ENCODE measurements at places on chromosomes 16 and 17.
A peak's percentile ranks its signal among the peaks of the same experiment; 100 is the strongest.

- H3K36me3 ChIP-seq: no peaks in the 10 kb centered on the region
- H3K4me3 ChIP-seq: peak overlapping the region; percentile 50
- H3K27ac ChIP-seq: peak overlapping the region; percentile 46
- H3K27me3 ChIP-seq: peaks cover 50% of the 10 kb centered on the region
- H3K4me1 ChIP-seq: peaks cover 14% of the 10 kb centered on the region
Observed at GRCh38 chr17:72618001-72618509, 474.4 kb downstream of the SLC39A11 start.

DNA sequence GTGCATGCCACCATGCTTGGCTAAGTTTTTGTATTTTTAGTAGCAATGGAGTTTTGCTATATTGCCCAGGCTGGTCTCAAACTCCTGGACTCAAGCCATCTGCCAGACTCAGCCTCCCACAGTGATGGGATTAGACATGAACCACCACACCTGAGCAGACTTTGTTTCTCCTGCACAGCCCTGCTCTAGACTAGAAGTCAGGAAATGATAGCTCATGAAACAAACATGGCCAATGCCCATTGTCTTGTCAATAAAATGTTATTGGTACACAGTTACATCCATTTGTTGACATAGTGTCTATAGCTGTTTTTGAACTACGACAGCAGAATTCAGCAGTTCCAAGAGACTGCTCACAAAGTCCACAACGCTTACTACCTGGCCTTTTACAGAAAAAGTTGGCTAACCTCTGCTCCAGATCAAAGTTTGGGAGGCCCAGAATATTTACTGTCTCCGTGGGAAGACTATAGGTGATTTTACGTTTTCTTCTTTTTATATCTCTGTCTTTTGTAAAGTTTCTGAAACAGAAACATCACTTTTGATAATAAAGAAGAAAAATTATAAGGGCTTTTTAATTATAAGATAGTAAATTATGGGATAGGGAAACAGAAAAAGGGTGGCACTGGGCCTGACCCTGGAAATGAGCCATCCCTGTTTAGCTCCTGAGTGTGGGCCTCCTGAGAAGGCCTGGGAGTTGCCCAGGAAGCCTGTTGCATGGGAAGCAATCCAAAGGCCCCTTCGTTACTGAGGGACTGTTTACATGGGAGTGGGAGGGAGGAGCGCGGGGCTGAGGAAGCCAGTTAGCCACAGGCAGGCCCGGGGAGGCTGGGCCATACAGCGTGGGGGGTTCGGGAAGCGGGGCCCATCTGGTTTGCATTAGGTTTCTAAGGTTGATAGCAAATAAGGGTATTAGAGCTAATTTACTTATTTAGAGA, 201.5 kb downstream of the IRF8 start:
- H3K27me3 ChIP-seq: no peaks in the 10 kb centered on the region
- no peak overlapping the region for H3K4me3 ChIP-seq
- no peaks in the 10 kb centered on the region for H3K4me1 ChIP-seq
- H3K36me3 ChIP-seq: no peaks in the 10 kb centered on the region
- no peak overlapping the region for H3K27ac ChIP-seq

DNA sequence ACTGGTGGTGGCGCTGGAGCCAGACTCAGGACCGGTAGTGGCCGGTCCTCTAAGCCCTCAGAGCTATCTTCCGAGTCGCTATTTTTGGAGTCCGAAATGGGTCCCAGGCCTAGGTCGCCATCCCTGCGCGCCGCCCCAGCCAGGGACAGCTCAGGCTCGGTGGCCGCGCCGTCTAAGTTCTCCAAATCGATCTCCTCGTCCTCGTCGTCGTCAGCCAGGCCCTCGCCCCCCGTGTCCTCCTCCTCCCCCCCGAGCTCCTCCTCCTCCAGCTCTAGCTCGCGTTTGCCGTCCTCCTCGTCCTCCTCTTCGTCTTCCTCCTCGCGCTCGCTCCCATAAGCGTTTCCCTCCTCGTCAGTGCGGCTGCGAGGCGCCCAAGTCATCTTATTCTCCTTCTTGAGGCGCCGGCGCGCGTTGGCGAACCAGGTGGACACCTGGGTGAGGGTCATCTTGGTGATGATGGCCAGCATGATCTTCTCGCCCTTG, 1.6 kb downstream of the IRX3 start:
- H3K27ac ChIP-seq: peak overlapping the region; percentile 45
- no peak overlapping the region for H3K4me3 ChIP-seq
- no peak for DNase-seq
- peaks cover 38% of the 10 kb centered on the region for H3K27me3 ChIP-seq
- peaks cover 40% of the 10 kb centered on the region for H3K4me1 ChIP-seq

- DNase-seq: no peak
- no peak overlapping the region for H3K27ac ChIP-seq
- H3K4me1 ChIP-seq: peaks cover 37% of the 10 kb centered on the region
- H3K27me3 ChIP-seq: no peaks in the 10 kb centered on the region
- H3K4me3 ChIP-seq: no peak overlapping the region
Observed at GRCh38 chr17:83073389-83074063, 5.9 kb upstream of the METRNL start.

GRCh38 chr16:11976850-11977375, 379 bp downstream of the SNX29 start:
- H3K4me3 ChIP-seq: peak overlapping the region; percentile 85
- no peaks in the 10 kb centered on the region for H3K27me3 ChIP-seq
- peaks cover 47% of the 10 kb centered on the region for H3K4me1 ChIP-seq
- DNase-seq: no peak

DNA sequence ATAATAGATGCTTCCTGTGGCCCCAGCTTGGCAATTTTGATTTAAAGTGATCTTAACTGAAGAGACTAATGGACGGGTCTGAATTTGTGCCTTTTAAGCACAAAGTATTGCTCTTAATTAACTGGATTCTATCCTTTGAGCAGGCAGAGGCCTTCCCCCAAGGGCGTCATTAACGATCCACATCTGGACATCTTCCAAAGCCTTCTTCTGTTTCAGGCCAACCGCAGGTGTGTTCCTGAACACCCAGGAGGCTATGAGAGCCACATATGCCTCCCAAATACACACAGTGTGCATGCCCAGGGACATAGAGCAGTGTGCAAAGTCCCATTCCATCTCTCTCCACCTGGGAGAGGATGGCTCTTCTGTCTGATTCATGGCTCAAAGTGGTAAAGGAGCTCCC, 42.3 kb downstream of the MAPT start:
- H3K4me1 ChIP-seq: peaks cover under 1% of the 10 kb centered on the region
- peaks cover 8% of the 10 kb centered on the region for H3K27me3 ChIP-seq
- H3K4me3 ChIP-seq: no peak overlapping the region
- H3K36me3 ChIP-seq: no peaks in the 10 kb centered on the region
- no peak for DNase-seq

- DNase-seq: no peak
- no peak overlapping the region for H3K27ac ChIP-seq
- no peaks in the 10 kb centered on the region for H3K36me3 ChIP-seq
- peaks cover 47% of the 10 kb centered on the region for H3K4me1 ChIP-seq
- no peak overlapping the region for H3K4me3 ChIP-seq
Observed at GRCh38 chr17:29826114-29826692, 103.8 kb downstream of the SSH2 start.

GRCh38 chr17:6660805-6661463, 9.4 kb downstream of the C17orf100 start:
- peak overlapping the region; percentile 11 for H3K27ac ChIP-seq
- H3K36me3 ChIP-seq: peaks cover 19% of the 10 kb centered on the region
- peaks cover 29% of the 10 kb centered on the region for H3K4me1 ChIP-seq

- no peak overlapping the region for H3K27ac ChIP-seq
- peaks cover under 1% of the 10 kb centered on the region for H3K36me3 ChIP-seq
Observed at GRCh38 chr16:46690281-46691178, 1.1 kb downstream of the ORC6 start.

DNA sequence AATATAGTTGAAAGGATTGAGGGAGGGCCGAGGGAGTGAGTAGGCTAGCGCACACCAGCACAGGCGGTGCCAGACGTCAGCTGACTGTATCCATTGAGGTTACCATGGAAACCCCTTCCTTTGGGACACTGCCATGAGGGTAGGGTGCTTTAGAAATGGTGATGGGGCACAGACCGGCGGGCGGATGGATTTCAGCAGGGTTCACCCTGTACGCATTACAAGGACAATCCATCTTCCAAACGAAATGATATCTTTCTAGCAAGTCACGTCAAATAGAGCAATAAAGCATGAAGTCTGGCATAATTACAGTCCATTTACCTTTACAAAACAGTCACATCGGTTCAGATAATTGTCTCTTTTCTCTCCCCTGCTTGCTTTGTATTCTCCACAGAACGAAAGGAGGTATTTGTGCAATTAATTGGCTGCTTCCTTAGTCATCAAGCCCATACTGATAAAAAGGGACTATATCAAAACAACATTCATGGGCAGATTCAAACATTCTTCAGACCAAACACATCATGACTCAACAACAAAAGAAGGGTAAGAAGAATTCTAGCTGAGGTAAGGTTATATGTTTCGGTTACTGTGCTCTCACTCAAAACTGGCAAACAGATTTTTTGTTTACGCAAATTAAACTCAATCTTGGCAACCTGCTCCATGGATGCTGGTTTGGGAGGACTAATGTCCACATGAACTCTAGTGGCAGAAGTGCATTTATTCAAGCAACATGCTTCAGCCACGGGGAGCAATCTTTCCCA, 140.6 kb downstream of the CDK5R1 start:
- no peak overlapping the region for H3K4me3 ChIP-seq
- no peaks in the 10 kb centered on the region for H3K27me3 ChIP-seq
- H3K36me3 ChIP-seq: no peaks in the 10 kb centered on the region
- no peak for DNase-seq
- no peak overlapping the region for H3K27ac ChIP-seq

DNA sequence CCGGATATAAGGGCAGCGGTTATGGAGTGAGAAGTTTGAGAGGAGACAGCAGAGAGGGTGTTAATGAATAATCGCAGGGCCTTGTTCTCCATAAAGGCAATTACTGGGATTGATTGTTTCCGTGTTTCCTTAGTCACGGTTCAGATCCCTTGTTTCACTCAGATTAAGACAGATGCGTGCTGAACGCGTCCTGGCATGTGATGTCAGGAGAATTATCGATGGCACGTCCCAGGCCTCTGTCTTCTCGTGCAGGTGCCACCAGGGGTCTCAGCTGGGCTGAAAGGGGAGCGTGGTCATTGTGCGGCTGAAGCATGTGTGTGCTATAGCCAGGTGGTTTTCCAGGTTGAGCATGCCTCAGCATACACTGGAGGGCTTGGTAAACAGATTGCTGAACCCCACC, 142.4 kb upstream of the NOL11 start:
- H3K36me3 ChIP-seq: peaks cover 61% of the 10 kb centered on the region
- H3K27ac ChIP-seq: no peak overlapping the region

DNA sequence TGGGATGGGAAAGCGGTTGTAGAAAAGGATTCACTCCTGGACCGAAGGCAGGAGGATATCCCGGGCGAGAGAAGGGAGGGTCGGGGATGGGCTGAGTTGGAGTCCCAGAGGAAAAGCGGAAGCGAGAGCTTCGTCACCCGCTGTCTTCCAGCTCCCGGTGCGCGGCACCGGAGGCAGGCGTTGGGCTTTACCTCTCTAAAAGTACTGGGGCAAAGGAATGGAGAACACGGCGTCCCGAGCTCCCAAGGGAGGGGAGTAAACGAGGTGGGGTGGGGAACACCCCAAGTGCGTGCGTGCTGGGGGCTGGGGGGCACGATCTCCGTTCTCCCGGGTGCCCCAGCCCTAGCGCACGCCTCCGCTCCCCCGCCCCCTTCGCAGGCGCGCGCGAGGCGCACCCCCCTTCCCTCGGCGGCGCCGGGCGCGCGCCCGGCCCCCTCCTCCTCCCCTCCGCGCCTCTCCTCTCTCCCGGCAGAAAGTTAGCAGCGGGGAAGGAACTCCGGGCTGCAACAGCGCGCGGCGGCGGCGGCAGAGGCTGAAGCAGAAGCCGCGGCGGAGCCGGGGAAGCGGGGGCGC, at the start of gene HS3ST4:
TSS of gene HS3ST4 (plus strand) at position 441 of the 573 bp plus-strand sequence.
- H3K27ac ChIP-seq: no peak within 1 kb of the TSS
- no peak for DNase-seq
- peak within 1 kb of the TSS; percentile 52 for H3K4me3 ChIP-seq

GRCh38 chr16:48206594-48207242, 37.4 kb upstream of the LONP2 start:
- no peak overlapping the region for H3K4me3 ChIP-seq
- H3K27me3 ChIP-seq: peaks cover 15% of the 10 kb centered on the region
- H3K27ac ChIP-seq: no peak overlapping the region
- H3K36me3 ChIP-seq: no peaks in the 10 kb centered on the region
- H3K4me1 ChIP-seq: no peaks in the 10 kb centered on the region
